ENCODE measurements at places on chromosomes 7 and 10.

DNA sequence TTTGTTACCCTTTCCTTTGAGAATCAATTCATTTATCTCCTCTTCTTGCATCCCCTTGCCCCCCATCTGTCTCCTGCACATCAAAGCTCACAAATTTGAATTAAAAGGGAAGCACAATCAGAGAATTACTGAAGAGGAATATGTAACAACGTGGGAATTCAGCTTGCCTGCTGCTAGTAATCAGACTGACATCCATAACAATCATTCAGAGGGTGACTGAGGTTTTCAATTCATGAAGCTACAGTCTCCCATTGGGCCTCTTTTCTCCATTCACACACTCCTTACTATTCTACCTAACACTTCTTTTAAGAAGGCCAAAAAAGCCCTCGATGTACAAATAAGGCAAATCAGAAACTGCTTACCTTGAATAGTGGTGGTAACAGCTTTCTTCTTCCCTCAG lies 24.3 kb upstream of the DNA2 start:
- no peak for DNase-seq

DNA sequence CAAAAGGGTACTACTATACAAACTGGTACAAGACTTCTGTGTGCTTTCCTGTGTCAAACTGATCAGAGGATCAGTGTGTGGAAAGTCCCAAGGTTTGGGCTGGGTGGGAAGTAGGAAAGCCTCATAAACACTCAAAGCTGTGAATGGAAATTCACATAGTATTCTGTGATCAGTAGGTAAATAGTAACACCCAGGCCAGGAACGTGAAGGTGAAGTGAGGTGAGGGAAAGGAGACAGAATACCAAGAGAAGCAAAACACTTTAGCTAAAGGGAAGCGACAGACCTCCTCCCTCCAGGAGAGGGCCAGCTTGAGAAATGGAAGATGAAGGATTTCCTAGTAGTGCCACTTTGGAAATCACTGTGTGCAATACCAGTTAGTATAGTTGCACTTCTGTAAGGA lies 451.9 kb downstream of the KCNMA1 start:
- DNase-seq: no peak

- no peak for DNase-seq
These were observed 71.7 kb downstream of the PPP1R17 start for GRCh38 chr7:31758755-31759154.

GRCh38 chr7:28190077-28190710 lies 9.6 kb upstream of the JAZF1 start:
- DNase-seq: no peak

DNA sequence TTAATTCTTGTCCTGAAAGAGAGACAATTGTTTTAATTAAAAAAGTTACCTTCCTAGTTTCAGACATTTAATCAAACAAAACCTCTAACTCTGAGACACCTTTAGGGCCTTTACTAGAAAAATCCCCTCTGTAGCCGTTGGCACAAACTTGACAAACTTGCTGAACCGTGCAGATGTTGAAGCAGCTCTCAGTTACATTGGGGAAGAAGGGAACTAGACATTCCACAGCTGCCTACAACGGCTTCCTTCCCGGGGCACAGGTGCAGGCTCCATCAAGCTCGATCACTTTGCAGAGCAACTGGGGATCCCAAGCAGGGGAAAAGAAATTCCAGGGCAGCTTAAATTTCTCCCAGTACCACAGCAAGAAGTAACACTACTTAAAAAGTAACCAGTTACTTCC lies 141.3 kb downstream of the SKAP2 start:
- no peak for DNase-seq

GRCh38 chr10:96541921-96542320 lies 28.2 kb upstream of the TLL2 start:
- DNase-seq: no peak

Measured in substantia nigra (tissue), 51 donors.